T-helper 9 cell (primary cell): ENCODE measurements at places on chromosomes 2 and 18.

GRCh38 chr2:161004379-161004778 lies 155.8 kb upstream of the TANK start:
- no peak for DNase-seq

GRCh38 chr18:37138456-37138855 lies 309.5 kb downstream of the KIAA1328 start:
- DNase-seq: no peak

- no peak for DNase-seq
These were observed 1591.5 kb downstream of the LRP1B start for GRCh38 chr2:140539242-140539875.

- DNase-seq: no peak
These were observed 148.7 kb downstream of the TFCP2L1 start for GRCh38 chr2:121136323-121136722.

- DNase-seq: no peak
These were observed 6.7 kb upstream of the CHCHD5 start for GRCh38 chr2:112577756-112578155.

- DNase-seq: no peak
These were observed 323.7 kb downstream of the SLC4A3 start for GRCh38 chr2:219951099-219951498.

DNA sequence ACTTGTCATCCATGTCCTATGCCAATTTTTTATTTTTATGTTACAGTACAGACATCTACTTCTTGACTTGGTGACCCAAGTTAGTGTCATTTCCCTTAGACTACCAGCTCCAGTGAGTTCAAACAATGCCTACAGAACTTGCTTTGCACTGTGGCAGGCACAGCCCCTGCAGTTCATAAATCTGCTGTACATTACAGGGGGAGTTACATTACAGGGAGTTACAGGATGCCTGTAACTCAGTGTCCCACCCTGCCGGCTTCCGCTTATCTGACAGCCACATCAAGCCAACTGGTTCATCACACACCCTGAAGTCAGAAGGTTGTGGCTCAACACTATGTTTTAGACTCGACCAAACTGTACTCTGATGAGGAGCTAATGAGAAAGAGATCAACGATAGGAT lies 7.8 kb upstream of the NPAS2 start:
- DNase-seq: no peak

- DNase-seq: no peak
These were observed 92.9 kb upstream of the SIX2 start for GRCh38 chr2:45102141-45102540.

- no peak for DNase-seq
These were observed 147.2 kb upstream of the NFATC1 start for GRCh38 chr18:79248495-79249060.

DNA sequence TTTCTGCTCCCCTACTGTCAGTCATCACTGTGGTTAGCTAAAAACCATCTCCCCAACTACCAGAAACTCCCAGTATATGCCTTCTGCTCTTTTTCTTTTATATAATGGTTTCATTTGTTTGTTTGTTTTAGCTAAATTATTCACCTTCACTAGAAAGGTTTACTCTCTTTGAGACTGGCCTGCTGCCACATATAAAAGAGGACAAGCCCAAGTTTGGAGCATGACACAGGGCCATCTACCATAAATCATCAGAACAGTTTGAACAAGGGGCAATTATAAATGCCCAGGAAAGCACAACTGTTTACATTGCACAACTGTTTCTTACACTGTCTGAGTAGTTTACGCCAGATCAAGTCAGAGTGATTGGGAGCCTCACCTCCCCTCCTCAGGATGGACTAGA lies 471.0 kb upstream of the PIK3C3 start:
- no peak for DNase-seq

- DNase-seq: peak; percentile 52
These were observed 1.8 kb downstream of the KIF5C start for GRCh38 chr2:148876595-148877402.

DNA sequence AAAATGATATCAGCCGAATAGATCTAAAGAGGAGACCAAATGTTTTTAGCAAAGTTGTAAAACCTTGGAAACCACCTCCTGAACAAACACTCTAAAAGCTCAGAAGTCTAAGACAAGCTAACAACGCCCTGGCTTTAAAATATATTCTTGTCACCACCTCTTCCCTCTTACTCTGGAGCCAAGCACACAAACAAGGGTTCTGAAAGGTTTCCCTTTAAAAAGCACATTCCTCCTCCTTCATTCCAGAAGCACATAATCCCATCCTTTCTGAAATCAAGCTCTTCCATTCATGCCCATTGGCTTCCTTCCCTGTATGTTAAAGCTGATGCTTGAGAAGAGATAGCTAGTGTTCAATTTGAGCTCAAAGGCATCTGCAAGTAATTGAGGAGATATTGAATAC lies 382.0 kb downstream of the LNPK start:
- DNase-seq: no peak

DNA sequence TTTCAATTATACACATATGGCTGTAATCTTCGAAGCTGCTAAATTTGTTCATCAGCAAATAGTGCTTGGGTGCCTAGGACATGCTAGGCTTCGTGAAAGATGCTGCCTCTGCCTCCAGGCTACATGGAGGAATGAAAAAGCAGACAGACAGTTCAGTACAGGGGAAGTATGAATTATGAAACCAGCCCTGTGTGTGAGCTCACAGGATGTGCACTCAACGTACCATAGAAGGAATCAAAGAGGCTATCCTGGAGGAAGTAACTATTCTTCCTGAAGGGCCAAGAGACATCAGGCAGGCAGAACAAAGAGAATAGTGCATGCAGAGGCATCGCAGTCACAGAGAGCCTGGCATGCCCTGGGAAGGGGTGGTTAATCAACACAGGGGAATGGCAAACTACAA lies 61.4 kb downstream of the DYM start:
- no peak for DNase-seq
